Pulmonary artery endothelial cell (primary cell): ENCODE measurements at places on chromosomes 4 and X. TPM values are rescaled to one million over a fixed set of nuclear protein-coding genes. Genes with fewer than 3 reads are reported as not detected.

Gene SMIM10L2A
- total RNA-seq: 0.28 and 0.40 TPM in 2 replicates

DNA sequence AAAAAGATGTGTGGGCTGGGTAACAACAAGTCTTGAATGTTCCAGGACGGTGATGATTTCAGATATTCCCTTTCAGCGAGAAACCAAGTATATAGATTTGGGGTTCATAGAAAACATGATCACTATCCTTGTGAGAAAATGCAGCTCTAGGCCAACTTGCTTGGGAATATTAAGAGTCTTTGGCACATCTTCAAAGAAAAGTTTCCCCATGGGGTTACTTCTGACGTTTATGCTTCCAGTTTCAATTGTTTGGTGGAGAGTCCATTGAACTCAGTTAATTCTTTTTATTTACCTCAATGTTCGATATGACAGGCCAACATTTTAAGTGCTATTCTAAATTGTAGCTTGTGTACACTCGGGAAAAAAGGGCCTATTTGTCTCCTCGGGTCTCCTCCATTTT, 126.7 kb downstream of the NHS start:
- no peak for DNase-seq

Gene SPP1
- total RNA-seq: not detected in 2 replicates

DNA sequence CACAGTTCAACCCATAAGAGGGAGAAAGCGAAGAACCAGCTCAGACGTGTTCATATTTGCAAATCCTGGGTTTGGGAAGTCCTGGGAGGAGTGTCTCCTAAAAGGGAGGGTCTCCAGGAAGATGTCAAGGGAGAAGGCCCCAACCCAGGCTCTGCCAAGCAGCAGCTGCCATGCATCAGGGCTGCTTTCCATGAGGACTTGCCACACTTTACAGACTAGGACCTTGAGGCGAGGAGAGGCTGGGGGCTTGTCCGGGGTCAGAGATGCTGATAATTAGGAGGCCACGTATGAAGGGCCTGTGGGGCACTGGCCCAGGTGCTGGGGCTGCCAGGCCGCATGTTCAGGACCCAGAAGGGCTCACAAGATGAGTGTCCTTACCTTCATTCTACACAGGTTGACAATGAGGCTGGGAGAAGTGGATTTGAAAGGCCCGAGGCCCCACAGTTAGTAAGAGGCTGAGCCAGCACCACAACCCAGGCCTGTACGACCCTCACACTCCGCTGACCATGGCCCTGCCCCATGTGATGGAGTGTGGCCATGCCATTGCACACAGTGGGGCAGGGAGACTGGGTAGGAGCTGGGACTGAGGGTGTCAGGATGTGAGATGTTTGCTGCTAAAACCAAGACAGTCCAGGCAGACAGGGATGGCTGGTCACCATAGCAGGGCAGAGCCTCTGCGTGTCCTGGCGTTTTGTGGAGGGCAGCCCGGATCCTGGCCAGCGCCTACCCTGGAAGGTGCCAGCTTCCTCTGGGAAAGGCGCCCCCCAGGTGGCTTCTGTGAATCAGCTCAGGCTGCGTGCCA, 94.8 kb downstream of the PSAPL1 start:
- DNase-seq: no peak

- no peak for DNase-seq
Measured at GRCh38 chr4:119683518-119683917, 54.9 kb upstream of the PDE5A start.

Gene CT45A1
- total RNA-seq: not detected in 2 replicates
